Activated CD4-positive, alpha-beta T cell treated with anti-CD3 and anti-CD28 coated beads, Interleukin-2, amount 50 U/mL, for 1 hour (primary cell): ENCODE measurements at places on chromosomes 3 and 15.

DNA sequence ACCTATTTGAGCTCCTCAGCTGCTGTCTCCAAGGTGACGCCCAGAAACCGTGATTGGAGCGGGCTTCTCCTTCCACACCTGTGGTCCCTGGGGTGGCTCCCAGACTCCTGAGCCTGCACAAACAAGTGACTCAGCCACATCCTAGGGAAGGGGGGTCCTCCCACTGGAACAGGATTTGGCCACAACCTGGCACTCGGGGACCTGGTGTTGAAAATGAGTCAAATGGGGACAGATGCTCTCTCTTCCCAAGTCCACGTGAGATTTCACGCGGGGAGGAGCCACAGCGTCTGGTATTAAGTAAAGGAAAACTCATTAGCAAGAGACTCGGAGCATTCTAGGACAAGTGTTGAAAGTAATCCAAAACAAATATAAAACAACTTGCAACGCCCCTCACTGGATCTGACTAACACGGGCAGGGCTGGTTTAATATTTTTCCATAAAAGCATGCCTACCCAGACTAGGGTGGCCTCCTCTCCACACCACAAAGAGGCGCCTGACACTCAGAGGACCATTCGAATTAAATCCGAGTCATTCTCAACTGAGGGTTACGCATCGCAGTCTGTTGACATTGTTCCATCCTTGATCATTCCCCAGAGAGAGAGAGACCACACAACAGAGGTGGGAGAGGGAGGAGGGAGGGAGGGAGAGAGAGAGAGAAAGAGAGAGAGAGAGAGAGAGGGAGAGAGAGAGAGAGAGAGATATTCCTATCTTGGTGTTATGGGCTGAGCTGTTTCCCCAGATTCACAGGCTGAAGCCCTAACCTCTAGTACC is 74.4 kb downstream of the MGLL start:
- no peak for DNase-seq

- DNase-seq = no peak
Observed at GRCh38 chr3:158443632-158444031, 127.4 kb upstream of the MLF1 start.

GRCh38 chr15:59419170-59419569 is 18.8 kb upstream of the FAM81A start:
- DNase-seq = no peak

- no peak for DNase-seq
Observed at GRCh38 chr3:54954521-54954920, 26.7 kb upstream of the LRTM1 start.

GRCh38 chr15:97759363-97759762 is 201.1 kb upstream of the ARRDC4 start:
- no peak for DNase-seq

DNA sequence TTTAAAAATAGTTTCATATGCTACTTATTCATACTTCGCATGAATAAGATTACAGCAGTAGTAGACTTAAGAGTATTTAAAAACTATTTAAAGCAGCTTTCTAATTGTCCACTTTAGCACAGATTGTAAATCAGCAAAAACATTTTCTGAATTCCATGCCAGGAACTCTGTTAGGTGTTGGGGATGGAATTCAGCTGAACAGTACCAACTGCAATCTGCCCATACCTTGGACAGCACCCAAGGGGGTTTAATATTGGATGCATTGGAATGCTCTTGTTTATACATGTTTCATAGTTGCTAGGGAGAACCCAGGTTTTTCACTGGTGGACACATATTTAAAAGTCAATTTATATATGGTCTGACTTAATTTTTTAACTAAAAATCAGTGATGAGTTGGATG is 74.8 kb downstream of the PPM1L start:
- no peak for DNase-seq

- DNase-seq = no peak
Observed at GRCh38 chr3:98612996-98613517, 19.6 kb upstream of the CPOX start.

- no peak for DNase-seq
Observed at GRCh38 chr15:36965570-36966342, 134.6 kb downstream of the MEIS2 start.
